ENCODE measurements at places on chromosomes 11 and 22.

DNA sequence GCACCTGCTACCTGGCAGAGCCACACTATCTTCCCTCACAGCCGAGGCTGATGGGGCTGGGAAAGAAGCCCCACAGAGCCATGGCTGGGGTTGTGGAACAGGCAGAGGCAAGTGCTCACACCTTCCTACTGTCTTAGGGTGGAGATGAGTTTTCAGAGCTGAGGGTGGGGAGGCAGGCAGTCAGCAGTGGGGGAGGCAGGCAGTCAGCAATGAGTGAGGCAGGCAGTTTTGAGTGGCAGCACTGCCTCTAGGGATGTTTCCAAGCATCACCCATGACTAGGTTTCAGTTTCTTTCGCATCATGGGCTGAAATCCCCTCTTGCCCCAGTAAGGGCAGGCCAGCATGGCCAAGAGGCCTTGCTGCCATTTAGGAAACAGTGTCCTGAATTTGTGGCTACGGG is 41.6 kb upstream of the NTM start:
- H3K27ac ChIP-seq = no peak overlapping the region
- no peaks in the 10 kb centered on the region for H3K4me1 ChIP-seq
- H3K36me3 ChIP-seq = no peaks in the 10 kb centered on the region
- no peak for DNase-seq
- H3K4me3 ChIP-seq = no peak overlapping the region
- H3K27me3 ChIP-seq = no peaks in the 10 kb centered on the region

DNA sequence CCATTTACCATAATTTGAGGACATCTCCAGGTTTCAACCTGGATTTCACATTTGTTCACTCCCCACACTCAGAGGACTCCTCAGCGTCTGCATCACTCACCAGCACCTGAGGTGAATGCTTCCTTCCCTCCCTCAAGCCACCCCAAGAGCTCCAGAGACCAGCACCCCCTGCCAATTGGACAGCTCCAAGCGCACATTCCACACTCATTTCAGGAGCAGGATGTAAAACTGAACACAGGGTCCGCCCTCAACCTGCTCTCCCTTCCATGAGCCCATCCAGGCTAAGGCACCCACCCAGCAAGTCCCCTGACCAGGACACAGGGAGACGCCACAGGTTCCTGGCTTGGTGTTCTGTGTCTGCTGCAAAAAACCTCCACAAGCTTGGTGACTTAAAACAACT is 3.9 kb downstream of the SCGB1D1 start:
- no peak overlapping the region for H3K27ac ChIP-seq
- H3K4me1 ChIP-seq = no peaks in the 10 kb centered on the region
- peaks cover 49% of the 10 kb centered on the region for H3K27me3 ChIP-seq
- no peak overlapping the region for H3K4me3 ChIP-seq

- H3K27ac ChIP-seq = peak overlapping the region; percentile 98
- peaks cover 34% of the 10 kb centered on the region for H3K4me1 ChIP-seq
- DNase-seq = no peak
- no peaks in the 10 kb centered on the region for H3K27me3 ChIP-seq
Measured at GRCh38 chr22:40953471-40953870, 2.3 kb downstream of the RBX1 start.

- no peaks in the 10 kb centered on the region for H3K27me3 ChIP-seq
- H3K36me3 ChIP-seq = no peaks in the 10 kb centered on the region
- no peak for DNase-seq
- no peak overlapping the region for H3K27ac ChIP-seq
- no peak overlapping the region for H3K4me3 ChIP-seq
- H3K4me1 ChIP-seq = no peaks in the 10 kb centered on the region
Measured at GRCh38 chr11:68020575-68020974, 9.9 kb upstream of the NDUFS8 start.

GRCh38 chr11:9688716-9689511 is 25.0 kb downstream of the SWAP70 start:
- no peaks in the 10 kb centered on the region for H3K27me3 ChIP-seq
- H3K4me3 ChIP-seq = no peak overlapping the region
- H3K4me1 ChIP-seq = peaks cover 3% of the 10 kb centered on the region
- peak; percentile 18 for DNase-seq
- no peaks in the 10 kb centered on the region for H3K36me3 ChIP-seq

DNA sequence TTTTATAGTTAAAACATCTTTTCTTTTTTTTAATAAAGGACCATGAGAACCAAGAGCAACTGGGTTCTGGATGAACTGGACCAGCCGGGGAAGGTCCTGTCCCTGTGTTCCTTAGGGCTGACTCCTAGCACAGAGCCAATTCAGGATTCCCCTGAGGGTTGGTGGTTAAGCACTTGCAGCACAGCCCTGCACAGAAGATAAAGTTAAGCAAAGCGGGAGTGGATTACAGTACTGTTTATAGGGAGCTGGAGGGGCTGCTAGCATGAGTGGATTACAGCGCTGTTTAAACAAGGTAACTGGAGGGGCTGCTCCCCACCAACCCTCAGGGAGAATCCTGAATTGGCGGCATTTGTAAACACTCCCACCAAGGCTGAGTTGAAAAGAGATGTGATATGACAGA is 90.6 kb downstream of the CELSR1 start:
- H3K36me3 ChIP-seq = no peaks in the 10 kb centered on the region
- no peak for DNase-seq
- H3K27ac ChIP-seq = no peak overlapping the region
- no peak overlapping the region for H3K4me3 ChIP-seq

DNA sequence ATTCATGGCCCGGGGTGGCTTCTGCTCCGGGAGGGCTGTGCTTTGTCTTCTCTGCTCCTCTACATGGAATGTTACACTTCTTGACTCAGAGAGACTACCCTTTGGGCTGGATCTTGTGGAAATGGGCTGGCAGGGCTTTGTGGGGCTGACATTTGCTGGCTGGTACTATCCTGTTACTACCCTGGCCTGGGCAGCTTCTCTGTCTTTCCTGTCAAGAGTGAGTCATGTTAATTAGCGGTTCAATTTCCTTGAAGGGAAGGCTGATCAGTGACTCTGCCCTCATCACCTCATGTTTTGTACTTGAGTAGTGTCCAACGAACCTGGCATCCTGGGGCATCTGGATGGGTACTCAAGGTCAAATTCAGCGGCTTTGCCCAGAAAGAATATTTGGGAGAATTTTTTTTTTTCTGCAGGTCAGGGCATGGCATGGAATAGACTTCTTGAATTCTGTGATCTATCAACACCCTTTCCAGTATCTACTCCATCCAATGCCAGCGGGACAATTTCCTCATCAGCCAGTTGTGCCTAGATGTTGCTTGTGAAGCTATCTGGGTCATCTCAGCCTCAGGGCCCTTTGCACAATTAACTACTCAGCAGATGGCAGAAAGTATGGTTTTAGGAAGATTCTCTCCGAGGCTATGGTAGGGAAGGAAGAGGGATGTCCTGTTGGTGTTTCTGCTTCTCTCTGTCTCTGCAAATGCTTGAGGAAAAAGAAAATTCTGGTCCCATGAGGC is 140.5 kb upstream of the PLET1 start:
- H3K27ac ChIP-seq = no peak overlapping the region
- DNase-seq = no peak
- no peaks in the 10 kb centered on the region for H3K36me3 ChIP-seq
- H3K4me3 ChIP-seq = no peak overlapping the region

GRCh38 chr11:125078516-125079140 is 15.5 kb downstream of the SLC37A2 start:
- no peaks in the 10 kb centered on the region for H3K27me3 ChIP-seq
- H3K4me1 ChIP-seq = no peaks in the 10 kb centered on the region
- no peak overlapping the region for H3K4me3 ChIP-seq
- DNase-seq = no peak
- no peak overlapping the region for H3K27ac ChIP-seq
- H3K36me3 ChIP-seq = no peaks in the 10 kb centered on the region

- H3K36me3 ChIP-seq = no peaks in the 10 kb centered on the region
- H3K4me1 ChIP-seq = peaks cover 32% of the 10 kb centered on the region
- no peaks in the 10 kb centered on the region for H3K27me3 ChIP-seq
- H3K4me3 ChIP-seq = peak overlapping the region; percentile 82
- no peak overlapping the region for H3K27ac ChIP-seq
- no peak for DNase-seq
Measured at GRCh38 chr11:124801636-124802312, 1.6 kb upstream of the MSANTD2 start.

- H3K4me1 ChIP-seq = no peaks in the 10 kb centered on the region
- no peaks in the 10 kb centered on the region for H3K36me3 ChIP-seq
- no peak overlapping the region for H3K27ac ChIP-seq
- H3K27me3 ChIP-seq = no peaks in the 10 kb centered on the region
Measured at GRCh38 chr11:115778928-115779650, 274.9 kb upstream of the CADM1 start.

DNA sequence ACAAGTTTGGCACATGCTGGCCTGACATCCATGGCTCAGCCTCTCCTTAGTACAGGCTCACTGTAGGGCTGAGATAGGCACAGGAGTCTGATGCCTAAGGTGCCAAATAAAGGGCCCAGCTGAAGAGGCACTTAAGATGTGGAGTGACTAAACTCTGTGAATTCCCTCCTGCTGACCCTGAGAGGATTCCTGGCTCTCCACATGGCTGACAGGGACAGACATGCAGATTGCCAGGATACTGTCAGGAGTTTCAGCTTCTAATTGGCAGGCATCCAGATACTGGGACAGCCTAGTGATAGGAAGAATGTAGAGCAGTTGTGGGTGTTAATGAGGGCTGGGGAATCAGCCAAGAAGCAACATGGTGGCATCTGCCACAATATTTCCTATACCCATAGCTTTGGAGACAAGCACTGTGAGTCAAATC is 558.7 kb downstream of the INSC start:
- no peaks in the 10 kb centered on the region for H3K4me1 ChIP-seq
- H3K36me3 ChIP-seq = peaks cover under 1% of the 10 kb centered on the region
- DNase-seq = no peak
- H3K4me3 ChIP-seq = no peak overlapping the region

GRCh38 chr22:21990445-21991303 is 8.1 kb upstream of the TOP3B start:
- no peaks in the 10 kb centered on the region for H3K36me3 ChIP-seq
- H3K27ac ChIP-seq = no peak overlapping the region
- no peaks in the 10 kb centered on the region for H3K4me1 ChIP-seq
- H3K4me3 ChIP-seq = no peak overlapping the region
- DNase-seq = no peak

DNA sequence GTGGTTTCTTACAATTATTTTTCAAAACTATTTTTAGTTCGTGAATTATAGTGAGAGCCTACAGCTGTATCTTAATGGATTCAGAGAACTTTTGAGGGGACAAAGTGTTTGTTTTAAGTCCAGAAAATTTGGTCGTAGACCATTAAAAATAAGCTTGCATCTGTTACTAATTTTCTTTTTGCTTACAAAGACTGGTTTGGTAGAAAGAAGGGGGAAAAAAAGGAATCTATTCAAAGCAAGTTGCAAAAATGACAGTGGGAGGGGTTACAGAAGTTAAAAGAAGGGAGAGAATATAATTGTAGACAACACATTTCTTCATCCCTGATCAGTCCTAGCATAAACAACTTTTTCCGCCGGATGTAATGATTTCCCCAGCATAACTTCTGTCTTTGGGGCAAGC is 72.1 kb downstream of the AMOTL1 start:
- H3K4me1 ChIP-seq = no peaks in the 10 kb centered on the region
- no peak for DNase-seq
- H3K4me3 ChIP-seq = no peak overlapping the region
- H3K27me3 ChIP-seq = no peaks in the 10 kb centered on the region

DNA sequence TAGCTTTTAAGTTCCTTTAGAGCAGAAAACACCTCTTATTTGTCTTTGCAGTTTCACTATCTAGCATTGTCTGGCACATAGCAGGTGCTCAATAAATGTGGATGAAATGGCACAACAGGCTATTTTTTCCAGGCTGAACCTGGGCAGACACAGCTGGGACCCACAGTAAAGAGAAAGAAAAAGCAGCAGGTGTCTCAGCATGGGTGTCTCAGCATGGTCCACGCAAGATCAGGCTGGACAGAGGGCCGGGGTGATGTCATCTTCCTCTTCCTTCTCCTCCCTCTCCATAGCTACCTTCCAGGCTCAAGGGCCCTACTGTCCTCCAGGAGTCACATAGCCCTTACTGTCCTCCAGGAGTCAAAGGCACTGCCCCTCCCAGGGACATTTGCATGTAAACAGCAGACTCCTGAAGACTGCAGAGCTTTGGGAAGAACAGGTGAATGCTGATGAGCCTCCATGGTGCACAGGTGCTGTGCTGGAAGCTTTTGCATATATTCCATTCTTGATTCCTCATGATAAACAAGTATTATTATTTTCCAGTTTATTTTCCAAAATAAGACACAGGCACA is 65.2 kb downstream of the DSCAML1 start:
- H3K4me1 ChIP-seq = no peaks in the 10 kb centered on the region
- H3K27me3 ChIP-seq = peaks cover 6% of the 10 kb centered on the region
- no peak overlapping the region for H3K4me3 ChIP-seq

DNA sequence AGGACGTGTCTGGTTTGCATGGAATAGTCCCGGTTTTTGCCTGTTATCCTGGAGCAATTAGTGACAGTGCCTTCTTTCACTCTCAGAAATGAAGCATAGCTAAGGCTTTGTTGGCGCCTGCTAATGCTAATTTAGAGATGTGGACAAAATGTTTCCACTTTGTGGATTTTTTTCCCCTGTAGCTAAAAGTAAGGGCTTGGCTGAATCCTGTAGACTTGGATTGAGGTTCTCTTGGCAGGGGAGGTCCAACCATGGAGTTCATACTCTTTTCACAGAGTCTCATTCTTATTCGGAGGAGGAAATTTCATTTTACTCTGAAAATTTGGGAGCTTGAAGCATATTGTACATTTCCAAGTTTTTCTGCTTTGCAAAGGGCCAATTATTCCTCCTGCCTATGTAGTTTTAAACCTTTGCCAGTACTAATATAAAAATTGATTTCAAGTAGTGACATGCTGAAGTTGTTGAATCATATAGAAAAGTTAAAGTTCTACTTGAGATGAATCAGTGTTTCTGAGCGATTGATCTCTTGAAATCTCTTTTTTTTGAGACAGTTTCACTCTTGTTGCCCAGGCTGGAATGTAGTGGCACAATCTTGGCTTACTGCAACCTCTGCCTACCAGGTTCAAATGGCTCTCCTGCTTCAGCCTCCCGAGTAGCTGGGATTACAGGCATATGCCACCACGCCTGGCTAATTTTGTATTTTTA is 20.0 kb downstream of the PPFIA1 start:
- H3K4me1 ChIP-seq = no peaks in the 10 kb centered on the region
- H3K27me3 ChIP-seq = no peaks in the 10 kb centered on the region
- no peak overlapping the region for H3K4me3 ChIP-seq
- no peak for DNase-seq
- peaks cover 10% of the 10 kb centered on the region for H3K36me3 ChIP-seq

All from activated T-cell treated with anti-CD3 and anti-CD28 coated beads, Interleukin-2, amount 50 U/mL, for 72 hours (primary cell).